Activated naive CD4-positive, alpha-beta T cell (primary cell): ENCODE measurements at places on chromosomes 2 and 18.

- no peak for DNase-seq
Observed at GRCh38 chr2:40357667-40358066, 94.2 kb downstream of the SLC8A1 start.

- no peak for DNase-seq
Observed at GRCh38 chr2:7692657-7693161, 775.5 kb downstream of the RNF144A start.

DNA sequence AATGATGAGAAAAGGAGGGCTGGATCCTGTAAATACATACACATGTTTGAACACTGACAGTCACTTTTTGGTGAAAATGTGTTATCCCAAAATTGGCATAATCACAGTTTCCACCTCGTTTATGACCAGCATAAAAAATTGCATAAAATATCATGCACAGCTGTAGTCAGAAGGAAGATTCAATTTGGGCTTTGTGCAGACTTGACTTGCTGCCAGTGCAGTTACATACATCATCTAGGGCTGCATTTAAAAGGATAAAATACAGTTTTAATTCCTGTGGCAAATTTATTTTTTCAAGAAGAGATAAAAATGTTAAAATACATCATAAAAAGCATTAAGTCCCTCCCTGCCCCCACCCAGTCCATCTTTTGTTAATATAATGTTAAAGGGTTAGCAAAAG lies 103.8 kb downstream of the VWC2L start:
- DNase-seq = no peak

DNA sequence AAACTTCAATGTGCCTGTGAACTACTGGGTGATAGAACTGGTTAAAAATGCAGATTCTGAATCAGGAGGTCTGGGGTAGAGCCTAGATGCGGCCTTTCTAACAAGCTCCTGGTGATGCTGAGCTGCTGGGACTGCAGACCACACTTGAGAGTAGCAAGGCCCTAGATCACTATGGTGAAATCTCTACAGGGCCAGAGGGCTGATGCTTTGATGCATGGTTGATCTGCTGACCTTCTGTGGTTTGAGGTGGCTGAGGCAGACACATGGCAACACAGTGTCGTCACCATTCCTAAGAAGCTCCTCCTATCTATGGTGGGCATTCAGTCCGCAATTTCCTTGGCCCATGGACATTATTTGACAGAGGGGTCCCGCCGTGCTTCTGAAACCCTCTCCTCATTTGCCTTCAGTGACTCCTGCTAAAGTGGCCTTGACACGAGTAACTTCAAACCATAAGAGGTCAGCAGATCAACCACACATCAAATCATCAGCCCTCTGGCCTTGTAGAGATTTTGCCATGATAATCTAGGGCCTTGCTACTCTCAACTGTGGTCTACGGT lies 19.8 kb downstream of the CCDC68 start:
- DNase-seq = no peak

DNA sequence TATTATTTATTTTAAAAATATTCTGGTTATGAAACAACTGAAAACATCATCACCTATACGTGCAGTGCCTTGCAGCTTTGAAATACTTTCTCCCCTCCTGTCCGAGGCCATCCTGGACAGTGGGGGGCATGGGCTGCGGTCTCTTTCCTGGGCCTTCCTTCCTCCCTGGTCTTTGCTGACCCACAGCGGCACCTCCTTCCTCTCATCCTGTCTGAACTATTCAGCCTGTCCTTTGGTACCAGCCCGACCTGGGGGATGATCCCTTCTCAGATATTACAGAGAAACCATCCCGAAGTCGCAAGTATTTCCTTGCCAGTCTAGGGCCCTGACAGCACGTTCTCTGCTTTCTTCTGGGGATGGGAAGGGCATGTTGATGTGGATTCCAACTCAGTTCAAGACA lies 736.6 kb upstream of the HS6ST1 start:
- DNase-seq = no peak

DNA sequence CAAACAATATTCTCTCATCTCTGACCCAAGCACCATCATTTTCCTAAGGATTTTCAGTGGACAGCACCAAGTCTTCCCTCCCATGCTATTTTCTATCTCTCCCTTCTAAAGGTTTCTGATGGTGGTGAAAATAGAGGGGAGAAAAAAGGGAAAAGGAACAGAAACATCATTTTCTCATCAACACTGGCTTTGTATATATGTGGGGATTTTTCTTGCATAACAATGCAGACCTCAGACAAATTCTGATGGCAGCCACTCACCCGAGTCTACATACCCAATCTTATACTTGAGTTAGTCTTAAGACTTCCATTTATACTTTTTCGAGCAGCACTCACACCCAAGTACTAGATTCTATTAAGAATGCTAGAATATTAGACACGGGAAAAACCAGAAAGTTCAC lies 95.8 kb downstream of the TMEM163 start:
- DNase-seq = no peak

GRCh38 chr18:58391932-58392323 lies 237.0 kb downstream of the ALPK2 start:
- DNase-seq = no peak

DNA sequence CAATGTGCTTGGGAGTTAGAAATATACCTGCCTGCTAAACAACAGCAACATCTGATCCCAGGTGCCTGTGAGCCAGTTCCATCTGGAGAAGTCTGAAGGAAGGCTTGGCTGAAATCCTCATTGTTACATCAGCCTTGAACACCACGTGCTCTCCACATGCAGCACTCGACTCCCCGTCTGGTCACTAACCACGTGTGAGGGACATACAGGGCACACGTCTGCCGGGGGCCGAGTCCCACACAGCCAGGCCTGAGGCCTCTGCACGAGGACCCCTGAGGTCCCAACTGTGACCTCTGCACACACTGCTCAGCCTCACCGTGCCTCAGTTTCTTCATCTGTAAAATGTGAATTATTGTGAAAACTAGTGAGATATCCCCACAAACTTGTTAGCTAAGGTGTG lies 236.5 kb upstream of the SALL3 start:
- DNase-seq = no peak

DNA sequence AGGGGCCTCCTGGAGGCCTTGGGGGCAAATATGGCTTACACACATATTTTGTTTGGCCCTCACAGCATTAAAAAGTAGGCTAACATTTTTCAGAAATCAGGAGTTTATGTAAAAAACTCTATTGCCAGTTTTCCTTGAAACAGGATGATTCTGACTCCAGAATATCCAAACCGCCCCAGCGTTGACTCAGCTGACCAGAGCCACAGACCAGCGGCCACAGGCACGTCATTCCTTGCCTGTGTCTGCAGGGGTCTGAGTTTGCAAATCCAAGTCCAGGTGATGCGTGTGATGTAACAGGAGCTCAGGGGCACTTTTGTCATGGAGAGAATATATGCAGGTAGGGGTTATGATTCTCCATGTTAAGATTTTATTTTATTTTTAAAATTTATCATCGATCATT lies 79.4 kb upstream of the ALKAL2 start:
- no peak for DNase-seq

DNA sequence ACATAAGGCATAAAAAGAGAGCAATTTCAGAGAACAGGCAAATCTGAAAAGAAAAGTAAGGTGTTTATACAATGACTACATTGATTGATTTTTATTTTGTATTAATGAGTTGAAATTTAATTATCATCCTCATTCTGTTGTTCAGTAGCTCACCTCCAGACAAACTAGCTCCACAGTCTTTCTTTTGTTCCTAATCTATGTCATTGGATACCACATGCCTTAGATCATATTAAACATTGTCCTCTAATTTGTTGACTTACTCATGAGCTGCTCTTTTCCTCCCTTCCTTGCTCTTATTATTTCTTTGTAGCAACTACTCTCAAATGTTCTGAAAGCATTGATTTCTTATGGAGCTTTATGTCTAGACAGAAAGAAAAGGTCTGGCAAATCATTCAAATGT lies 185.5 kb upstream of the ZSWIM2 start:
- no peak for DNase-seq

- DNase-seq = no peak
Observed at GRCh38 chr18:55559739-55560138, 28.3 kb downstream of the TCF4 start.

DNA sequence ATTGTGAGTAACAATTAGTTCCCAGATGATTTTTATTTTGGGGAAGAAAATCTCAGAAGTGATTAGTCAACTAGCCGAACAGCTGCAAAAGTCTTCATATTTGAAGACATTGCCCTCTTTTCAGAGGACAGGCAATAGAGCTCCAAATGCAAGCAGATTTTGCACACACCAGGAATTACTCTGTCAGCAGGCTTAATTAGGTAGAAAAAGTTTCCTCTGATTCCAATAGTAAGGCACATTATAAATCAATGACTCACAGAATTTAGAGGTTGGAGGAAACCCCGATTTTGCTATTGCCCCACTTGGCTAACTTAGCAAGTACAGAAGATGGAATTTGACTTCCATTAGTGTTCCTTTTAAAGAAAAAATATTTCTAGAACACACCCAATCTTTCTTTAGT lies 30.7 kb upstream of the SCN1A start:
- no peak for DNase-seq

DNA sequence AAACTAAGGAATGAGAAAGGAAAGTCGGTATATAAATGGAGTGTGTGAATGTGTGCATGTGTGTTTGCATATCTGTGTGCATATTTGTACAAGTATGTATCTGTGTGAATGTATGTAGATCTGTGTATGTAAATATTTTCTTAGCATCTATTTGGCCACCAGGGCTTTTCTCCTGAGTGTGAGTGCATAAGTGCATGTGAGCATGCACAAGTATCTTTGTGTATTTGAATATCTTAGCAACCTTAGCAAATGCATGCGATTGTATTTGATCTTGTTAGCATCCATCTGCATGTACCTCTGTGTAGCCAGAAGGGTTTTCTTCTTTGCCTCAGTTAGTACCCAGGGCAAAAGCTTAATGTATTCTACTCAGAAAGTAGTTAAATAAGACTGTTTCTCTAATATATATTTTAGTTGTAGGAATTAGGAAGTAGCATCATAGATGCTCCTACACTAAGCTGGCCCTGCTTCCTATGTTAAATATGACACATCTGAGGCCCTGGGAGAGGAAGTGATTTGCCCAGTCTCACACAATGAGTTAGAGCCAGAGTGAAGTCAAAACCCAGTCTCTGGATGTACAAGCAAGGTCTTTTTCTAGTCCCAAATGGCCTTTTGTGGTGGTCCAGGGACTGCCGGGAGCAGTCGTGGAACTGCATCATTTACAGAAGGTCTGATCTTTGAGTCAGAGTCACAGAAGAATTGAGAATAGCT lies 9.2 kb downstream of the FKBP1B start:
- DNase-seq = no peak

- no peak for DNase-seq
Observed at GRCh38 chr2:8277921-8278571, 403.8 kb upstream of the ID2 start.

DNA sequence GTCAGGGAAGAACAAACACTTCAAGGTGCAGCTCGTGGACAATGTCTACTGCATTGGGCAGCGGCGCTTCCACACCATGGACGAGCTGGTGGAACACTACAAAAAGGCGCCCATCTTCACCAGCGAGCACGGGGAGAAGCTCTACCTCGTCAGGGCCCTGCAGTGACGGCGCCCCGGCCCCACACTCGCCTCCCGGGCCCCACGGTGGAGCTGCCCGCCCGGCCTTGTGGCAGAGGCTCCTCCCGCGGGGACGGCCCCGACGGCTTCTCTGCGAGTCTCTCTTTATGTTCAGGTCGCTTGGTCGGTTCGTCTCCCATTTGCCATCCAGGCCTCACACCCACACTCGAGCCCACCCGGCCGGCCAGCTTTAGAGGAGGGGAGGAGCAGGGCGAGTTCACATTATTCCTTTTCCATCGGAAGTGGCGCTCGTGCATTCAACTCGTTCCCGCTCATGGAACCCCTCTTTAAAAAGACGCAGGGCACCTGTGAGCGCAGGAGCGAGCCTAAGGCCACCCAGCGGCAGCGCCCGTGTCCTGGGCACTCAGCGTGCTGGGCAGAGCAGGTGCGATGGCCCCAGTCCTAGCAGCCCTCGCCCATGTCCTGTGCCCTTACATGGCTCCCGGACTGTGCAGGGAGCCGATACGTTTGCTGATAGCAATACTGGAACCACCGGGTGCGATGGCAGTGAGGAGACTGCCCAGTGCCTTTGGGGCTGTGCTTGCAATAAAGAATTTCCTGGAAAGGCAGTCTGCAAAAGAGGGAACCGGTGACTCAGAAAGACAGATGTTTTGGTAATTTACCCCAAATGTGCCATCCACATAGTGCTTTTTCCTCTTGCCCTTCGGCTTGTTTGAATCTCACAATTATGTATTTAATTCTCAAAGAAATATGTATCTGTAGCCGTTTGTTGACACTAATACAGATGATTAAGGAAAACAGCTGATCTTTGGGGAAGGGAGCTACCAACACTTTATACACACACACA lies 148.6 kb downstream of the NCK2 start:
- no peak for DNase-seq

GRCh38 chr18:79217979-79218604 lies 148.9 kb downstream of the ATP9B start:
- no peak for DNase-seq

- no peak for DNase-seq
Observed at GRCh38 chr2:231394211-231395141, 1.0 kb upstream of the B3GNT7 start.

GRCh38 chr18:56351911-56352500 lies 286.4 kb downstream of the TXNL1 start:
- no peak for DNase-seq

GRCh38 chr2:182248362-182248761 lies 178.5 kb downstream of the PDE1A start:
- DNase-seq = no peak

- DNase-seq = no peak
Observed at GRCh38 chr2:1550076-1550475, 136.8 kb downstream of the TPO start.

GRCh38 chr2:180739070-180739469 lies 241.3 kb upstream of the UBE2E3 start:
- DNase-seq = no peak

DNA sequence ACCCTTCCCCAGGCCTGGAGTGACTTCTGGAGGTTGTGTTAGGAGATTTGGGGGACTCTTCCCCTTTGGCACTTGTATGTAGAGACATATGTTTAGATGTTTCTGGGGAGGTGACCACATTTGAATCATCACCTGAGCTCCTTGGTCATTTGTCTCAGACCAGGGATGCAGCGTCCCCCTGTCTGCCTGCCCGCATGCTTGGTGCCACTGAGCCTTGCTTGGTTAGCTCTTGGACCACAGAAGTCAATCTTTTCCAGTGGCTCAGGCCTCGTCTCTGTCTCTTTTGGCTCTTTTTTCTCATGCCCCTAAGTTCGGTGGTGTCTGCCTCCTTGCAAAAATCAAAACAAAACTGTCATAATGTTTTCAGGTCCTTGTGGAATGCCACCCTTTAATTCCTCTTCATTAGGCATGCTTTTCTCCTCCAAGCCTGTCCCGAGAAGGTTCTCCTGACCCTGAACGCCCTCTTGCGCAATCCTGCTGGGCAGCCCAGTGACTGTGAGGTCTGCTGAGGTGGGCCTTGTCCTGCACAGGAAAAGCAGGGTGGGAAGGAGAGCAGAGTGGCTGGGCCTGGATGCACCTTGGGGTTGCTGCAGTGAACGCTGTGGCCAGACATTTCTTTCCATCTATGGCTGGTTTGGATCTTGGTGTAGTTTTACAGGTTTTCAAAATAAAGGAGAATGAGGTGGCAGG lies 24.9 kb downstream of the GLI2 start:
- no peak for DNase-seq

GRCh38 chr2:143937723-143938350 lies 582.1 kb downstream of the ZEB2 start:
- DNase-seq = no peak
